ENCODE measurements at places on chromosomes 1 and 21.
A peak's percentile ranks its signal among the peaks of the same experiment; 100 is the strongest.

DNA sequence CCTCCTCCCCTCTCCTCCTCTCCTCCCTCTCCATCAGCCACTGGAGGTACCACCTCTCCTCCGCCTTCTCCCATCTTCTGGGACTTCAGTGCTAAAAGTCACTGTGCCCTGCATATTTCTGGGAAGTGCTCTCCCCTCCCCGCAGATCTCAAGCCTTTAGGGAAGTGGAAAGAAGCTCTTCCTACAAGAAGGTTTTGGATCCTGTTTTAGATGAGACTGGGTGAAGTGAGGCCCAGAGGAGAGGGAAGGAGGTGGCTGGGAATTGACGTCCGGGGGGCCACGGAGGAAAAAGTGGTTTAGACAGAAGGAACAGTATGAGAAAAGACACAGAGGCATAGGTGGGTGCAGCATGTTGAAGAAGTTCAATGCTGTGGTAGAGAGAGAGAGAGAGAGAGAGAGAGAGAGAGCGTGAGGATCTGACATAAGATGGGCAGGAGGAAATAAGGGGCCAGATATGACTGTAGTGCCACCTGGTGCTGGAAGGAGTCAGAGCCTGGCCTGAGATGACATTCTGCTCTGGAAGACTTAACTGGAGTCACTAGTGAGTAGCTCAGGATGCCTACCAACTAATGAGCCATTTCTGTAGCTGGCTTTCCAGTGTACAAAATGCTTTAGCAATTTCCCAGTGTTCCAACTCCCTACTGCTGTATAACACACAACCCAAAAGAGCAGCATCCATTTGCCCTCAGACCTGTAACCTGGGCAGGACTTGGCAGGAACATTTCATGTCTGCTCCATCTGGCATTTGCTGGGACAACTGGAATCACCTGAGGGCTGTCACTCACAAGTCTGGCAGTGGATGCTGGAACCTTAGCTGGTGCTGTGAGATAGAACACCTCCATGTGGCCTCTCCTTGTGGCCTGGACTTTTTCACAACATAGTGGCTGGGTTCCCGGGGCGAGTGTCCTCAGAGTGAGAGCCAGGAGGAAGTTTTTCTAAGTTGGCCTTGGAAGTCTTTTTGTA lies 16.6 kb upstream of the ZSCAN20 start:
- peak; percentile 20 for DNase-seq

DNA sequence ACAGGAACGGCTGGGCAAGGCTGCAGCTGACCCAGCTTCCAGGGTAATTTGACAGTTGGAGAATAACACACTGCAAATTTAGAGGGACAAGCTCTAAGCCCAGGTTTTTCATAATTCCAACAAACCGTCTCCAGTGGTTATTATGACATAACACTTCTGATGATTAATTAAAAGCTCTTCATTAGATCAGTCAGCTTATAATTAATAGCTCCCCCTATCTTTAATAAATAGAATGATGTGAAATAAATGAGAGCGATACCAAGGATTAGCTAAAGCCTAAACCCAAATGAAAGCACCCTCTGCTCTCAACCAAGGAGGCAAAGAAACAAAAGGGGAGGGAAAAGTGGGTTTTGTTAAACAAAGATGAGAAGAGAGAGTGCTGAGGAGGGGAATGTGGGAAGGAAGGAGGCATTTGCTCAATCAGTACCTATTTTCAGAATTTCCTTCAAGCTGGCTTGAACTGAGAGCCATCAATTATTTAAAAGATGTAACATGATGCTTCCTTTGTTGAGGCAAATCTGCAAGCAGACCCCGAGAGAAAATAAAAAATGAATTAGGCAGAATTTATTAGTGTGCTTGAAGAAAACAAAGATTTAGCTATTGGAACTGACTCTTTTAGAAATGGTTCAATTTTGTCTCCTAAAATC lies 221.8 kb upstream of the ESRRG start:
- DNase-seq, result no peak

GRCh38 chr1:86429122-86429725 lies 5.3 kb downstream of the CLCA2 start:
- DNase-seq, result no peak

GRCh38 chr1:201518071-201518470 lies 11.1 kb upstream of the CSRP1 start:
- DNase-seq, result no peak

DNA sequence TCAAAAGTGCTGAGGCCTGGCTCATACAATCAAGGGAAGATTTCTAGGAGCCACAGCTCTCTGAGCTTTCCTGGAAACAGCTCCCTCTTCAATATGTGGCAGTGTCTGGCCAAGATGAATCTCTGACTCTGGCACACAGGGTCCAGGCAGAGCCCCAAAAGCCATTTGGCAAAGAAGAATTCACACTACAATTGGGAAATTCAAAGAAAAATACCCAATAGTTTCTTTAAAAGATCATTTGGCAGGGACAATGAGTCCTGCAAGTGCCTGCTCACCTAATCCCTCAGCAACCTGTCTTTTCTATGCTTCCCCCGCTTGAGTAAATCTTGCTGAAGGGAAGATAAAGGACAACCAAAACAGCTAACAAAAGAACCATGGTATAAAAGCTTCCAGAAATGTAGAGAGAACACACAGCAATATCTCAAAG lies 124.6 kb downstream of the TGFBR3 start:
- no peak for DNase-seq

DNA sequence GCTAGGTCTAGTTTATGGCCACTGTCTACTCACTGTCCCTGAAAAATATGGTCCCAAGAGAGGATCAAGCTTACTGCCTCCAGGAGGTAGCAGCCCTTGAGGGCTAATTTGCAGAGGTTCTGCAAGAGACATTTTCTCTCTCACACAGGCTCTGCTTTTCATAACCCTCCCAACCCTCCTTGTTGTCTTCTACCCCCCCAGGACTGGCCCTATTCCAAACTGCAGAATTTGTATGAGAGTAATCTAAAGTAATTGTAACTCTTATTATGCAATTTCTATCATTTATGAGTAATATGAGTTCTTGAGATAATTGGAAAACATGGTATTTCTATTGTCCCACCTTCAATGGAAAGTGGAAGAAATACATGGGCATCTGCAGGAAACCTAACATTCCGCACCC lies 70.4 kb upstream of the CD55 start:
- DNase-seq, result no peak

DNA sequence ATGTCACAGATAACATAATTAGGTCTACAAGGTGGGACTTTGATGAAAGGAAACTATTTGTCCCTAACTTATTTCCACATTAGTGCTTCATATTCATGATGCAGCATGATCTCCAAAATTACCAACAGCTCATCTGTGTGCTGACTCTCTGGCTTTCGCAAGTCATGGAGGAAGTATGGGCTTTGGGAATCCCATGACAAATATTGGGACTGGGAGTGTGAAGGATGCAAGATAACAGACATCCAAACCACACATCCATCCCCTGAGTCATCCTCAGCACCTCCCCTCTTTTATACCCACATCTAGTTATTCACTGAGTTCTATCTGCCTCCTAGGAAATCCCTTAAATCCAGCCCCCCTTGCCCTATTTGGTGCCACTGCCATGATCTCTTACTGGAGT lies 102.8 kb upstream of the COL24A1 start:
- DNase-seq, result no peak

GRCh38 chr21:17818186-17819113 lies 706 bp downstream of the C21orf91 start:
- DNase-seq, result peak; percentile 50

All from activated naive CD8-positive, alpha-beta T cell treated with anti-CD3 and anti-CD28 coated beads, Interleukin-2, amount 50 U/mL, for 24 hours (primary cell).